ENCODE measurements at places on chromosomes 3 and 15.

DNA sequence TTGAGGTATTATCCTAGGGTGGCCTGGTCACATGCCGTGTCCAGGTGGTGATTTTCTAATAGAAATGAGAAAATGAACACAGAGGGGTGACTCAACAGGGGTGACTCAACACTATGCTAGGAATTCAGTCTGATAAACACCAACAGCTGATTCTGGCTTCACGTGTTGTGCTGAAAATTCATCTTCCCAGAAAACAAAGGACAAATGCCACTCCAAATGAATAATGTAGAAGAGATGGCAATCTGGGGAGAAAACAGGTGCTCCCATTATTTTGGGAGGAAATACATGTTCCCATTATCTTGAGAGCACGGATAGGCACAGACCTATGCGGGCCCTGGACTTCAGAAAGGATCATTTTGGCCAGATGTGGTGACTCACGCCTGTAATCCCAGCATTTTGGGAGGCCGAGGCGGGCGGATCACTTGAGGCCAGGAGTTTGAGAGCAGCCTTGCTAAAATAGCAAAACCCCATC is 101.2 kb upstream of the MEX3B start:
- H3K27me3 ChIP-seq: no peaks in the 10 kb centered on the region
- peak overlapping the region; percentile 9 for H3K4me3 ChIP-seq
- H3K36me3 ChIP-seq: peaks cover 7% of the 10 kb centered on the region
- H3K4me1 ChIP-seq: peaks cover 18% of the 10 kb centered on the region
- DNase-seq: peak; percentile 89

GRCh38 chr3:7368597-7368996 is 507.7 kb downstream of the GRM7 start:
- no peak for DNase-seq
- H3K27me3 ChIP-seq: no peaks in the 10 kb centered on the region
- H3K27ac ChIP-seq: no peak overlapping the region
- H3K4me3 ChIP-seq: no peak overlapping the region
- no peaks in the 10 kb centered on the region for H3K36me3 ChIP-seq

- H3K4me3 ChIP-seq: no peak overlapping the region
- no peaks in the 10 kb centered on the region for H3K4me1 ChIP-seq
- DNase-seq: no peak
- H3K27me3 ChIP-seq: no peaks in the 10 kb centered on the region
- H3K27ac ChIP-seq: no peak overlapping the region
Observed at GRCh38 chr3:11739706-11740105, 96.0 kb upstream of the VGLL4 start.

- no peaks in the 10 kb centered on the region for H3K4me1 ChIP-seq
- H3K27ac ChIP-seq: no peak overlapping the region
- H3K27me3 ChIP-seq: no peaks in the 10 kb centered on the region
- no peak for DNase-seq
- H3K4me3 ChIP-seq: no peak overlapping the region
Observed at GRCh38 chr3:148852271-148852992, 12.7 kb upstream of the CPA3 start.

DNA sequence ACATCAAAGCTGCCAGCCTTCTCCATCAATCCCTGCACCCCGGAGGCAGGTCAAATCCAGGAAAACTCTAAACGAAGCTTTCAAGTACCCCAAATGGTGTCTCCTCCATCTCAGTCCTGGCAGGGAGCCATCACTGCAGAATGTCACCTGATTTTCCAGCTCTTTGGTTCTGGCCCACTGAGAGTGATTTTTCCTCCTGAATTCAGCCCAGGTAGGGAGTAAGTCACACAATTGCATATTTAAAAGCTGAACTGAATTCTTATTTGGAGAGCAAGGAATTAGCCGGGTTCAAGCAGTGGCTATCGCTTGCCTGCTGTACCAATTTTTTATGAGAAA is 5.3 kb downstream of the RFTN1 start:
- H3K27ac ChIP-seq: no peak overlapping the region
- no peak overlapping the region for H3K4me3 ChIP-seq
- H3K27me3 ChIP-seq: no peaks in the 10 kb centered on the region
- peaks cover 16% of the 10 kb centered on the region for H3K4me1 ChIP-seq
- peaks cover 4% of the 10 kb centered on the region for H3K36me3 ChIP-seq
- no peak for DNase-seq

GRCh38 chr3:186519021-186519658 is 25.0 kb downstream of the CRYGS start:
- no peak overlapping the region for H3K4me3 ChIP-seq
- DNase-seq: no peak
- no peaks in the 10 kb centered on the region for H3K36me3 ChIP-seq
- H3K4me1 ChIP-seq: peaks cover 7% of the 10 kb centered on the region

DNA sequence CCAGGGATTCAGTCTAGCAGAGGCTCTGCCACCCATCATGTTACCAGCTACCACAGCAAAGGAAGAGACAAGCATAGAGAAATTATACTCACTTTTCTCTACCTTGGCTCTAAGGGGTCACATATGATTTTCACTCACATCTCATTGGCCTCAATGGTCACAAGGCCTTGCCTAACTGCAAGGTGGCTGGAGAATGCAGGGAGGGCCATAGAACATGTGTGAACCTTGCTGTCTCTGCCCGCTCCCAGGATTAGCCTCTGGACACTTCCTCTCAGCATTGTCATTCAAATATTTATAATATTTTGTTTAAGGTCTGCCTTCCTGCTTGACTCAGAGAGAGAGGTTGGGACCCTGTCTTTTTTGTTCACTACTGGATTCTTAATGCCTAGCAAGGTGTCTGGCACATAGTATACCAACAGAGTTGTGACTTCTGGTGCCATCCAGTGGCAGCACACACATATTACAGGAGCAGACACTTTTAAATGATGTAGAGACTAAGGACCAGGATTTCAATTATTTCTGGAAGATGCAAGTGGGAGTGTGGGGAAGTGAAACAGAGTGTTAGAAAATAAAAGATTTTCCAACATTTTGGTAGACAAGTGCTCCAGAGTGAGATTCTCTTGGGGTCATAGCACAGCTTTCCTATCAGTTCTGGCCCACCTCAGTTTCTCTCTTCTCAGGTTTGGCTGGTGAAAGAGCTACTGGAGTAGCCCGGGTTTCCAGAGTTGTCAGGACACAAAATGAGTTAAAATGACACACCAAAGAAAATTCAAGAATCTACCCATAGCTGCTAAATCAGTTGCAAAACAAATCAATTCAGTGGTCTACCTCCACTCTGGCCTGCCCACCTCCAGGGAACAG is 119.0 kb upstream of the RASGRP1 start:
- DNase-seq: peak; percentile 38
- H3K4me1 ChIP-seq: no peaks in the 10 kb centered on the region
- no peak overlapping the region for H3K4me3 ChIP-seq
- peaks cover 3% of the 10 kb centered on the region for H3K27me3 ChIP-seq
- H3K36me3 ChIP-seq: no peaks in the 10 kb centered on the region

DNA sequence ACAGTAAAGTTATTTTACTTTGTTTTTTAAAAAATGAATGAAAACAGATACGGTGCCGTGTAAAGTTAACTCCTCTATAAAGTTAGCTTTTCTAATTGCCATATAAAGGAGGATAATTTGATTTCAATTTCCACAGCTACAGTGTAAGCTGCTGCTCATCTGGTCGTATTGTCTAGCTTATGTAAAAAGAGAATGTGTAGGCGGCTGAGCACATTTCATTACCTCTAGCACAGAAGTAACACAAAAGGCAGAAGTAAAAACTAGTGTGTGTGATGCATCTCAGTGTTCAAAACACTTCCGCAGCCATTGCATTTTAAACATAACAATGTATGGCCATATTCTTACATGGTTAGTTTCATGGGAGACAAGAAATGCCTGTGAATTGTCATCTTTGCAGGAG is 105.0 kb upstream of the P2RY1 start:
- H3K27ac ChIP-seq: no peak overlapping the region
- H3K36me3 ChIP-seq: no peaks in the 10 kb centered on the region
- no peak for DNase-seq
- H3K27me3 ChIP-seq: no peaks in the 10 kb centered on the region

GRCh38 chr3:128489927-128490649 is 2.9 kb downstream of the GATA2 start:
- H3K27ac ChIP-seq: peak overlapping the region; percentile 82
- no peaks in the 10 kb centered on the region for H3K27me3 ChIP-seq
- DNase-seq: no peak
- H3K4me1 ChIP-seq: peaks cover 10% of the 10 kb centered on the region
- H3K36me3 ChIP-seq: peaks cover 13% of the 10 kb centered on the region

- no peak for DNase-seq
- no peak overlapping the region for H3K4me3 ChIP-seq
Observed at GRCh38 chr15:67865331-67865730, 25.5 kb upstream of the RNU6-1 start.

- no peak overlapping the region for H3K4me3 ChIP-seq
- no peaks in the 10 kb centered on the region for H3K36me3 ChIP-seq
- H3K27me3 ChIP-seq: no peaks in the 10 kb centered on the region
- DNase-seq: no peak
- H3K4me1 ChIP-seq: no peaks in the 10 kb centered on the region
Observed at GRCh38 chr3:67067251-67067650, 69.1 kb downstream of the KBTBD8 start.

- H3K27me3 ChIP-seq: no peaks in the 10 kb centered on the region
- no peaks in the 10 kb centered on the region for H3K36me3 ChIP-seq
- H3K4me3 ChIP-seq: no peak overlapping the region
- DNase-seq: peak; percentile 61
Observed at GRCh38 chr3:46998121-46998851, 18.8 kb downstream of the NBEAL2 start.

DNA sequence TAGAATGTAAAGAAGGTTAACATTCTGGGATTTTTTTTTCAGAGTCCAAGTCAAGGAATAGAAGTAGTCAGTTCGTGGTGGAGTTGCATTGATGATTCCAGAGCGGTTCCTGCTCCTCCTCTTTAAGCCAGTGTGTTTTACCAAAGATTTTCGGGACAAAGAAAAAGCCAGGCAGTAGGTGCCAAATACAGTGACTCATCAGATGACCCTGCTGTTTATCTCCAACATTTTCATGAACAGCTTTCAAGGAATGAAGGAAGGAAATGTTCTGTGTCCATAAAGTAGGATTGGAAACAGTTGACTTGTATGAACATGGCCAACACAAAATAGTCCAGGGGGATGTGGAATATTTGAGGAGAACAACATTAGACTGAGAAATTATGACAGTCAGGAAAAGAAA is 142.4 kb upstream of the TMC3 start:
- no peaks in the 10 kb centered on the region for H3K27me3 ChIP-seq
- no peak for DNase-seq
- no peaks in the 10 kb centered on the region for H3K36me3 ChIP-seq
- H3K4me3 ChIP-seq: no peak overlapping the region
- H3K27ac ChIP-seq: no peak overlapping the region
- H3K4me1 ChIP-seq: peaks cover 5% of the 10 kb centered on the region

DNA sequence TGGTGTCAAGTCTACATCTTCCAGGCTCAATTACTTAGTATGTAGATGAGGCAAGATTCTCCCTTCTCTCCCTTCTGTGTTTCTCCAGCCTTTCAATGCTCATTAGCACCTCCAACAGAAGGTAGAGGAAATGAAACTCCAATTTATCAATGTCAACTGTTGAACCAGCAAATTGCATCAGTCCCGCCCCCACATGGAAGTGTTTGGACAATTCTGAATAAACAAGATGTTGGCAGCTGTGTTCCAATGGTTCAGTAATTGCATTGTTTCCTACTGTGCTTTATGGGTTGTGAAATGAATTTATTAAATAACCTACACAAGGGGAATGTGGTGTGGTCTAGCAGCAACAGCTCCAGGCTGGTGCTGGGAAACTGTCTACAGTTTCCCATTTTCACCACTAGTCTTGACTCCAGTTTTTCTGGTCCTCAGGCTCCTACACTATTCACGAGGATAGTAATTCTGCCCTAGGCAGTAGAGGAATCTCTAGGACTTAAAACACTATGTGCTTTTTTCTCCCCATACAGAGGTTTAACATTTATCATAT is 91.9 kb downstream of the MB21D2 start:
- no peaks in the 10 kb centered on the region for H3K27me3 ChIP-seq
- no peak overlapping the region for H3K27ac ChIP-seq
- H3K36me3 ChIP-seq: no peaks in the 10 kb centered on the region

DNA sequence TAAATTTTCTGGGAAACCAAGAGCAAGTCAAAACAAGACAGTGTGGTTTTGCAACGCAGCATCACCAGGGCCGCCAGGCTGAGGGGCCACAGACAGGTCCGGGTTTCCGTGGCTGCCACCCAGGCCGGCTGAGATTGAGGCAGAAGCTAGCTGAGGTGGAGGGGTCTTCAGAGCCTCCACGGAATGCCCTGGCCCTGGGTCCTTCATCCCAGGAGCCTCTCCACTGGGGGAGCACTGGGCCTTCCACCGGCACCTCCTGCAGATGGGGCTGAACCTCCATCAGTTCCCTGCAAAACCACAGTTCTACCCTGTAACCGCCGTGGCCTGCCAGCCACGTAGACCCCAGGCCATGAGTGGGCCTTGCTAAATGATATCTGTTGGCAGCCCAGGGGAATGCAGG is 152.7 kb downstream of the CHSY1 start:
- H3K4me1 ChIP-seq: peaks cover 7% of the 10 kb centered on the region
- H3K27ac ChIP-seq: no peak overlapping the region
- H3K4me3 ChIP-seq: no peak overlapping the region
- H3K27me3 ChIP-seq: no peaks in the 10 kb centered on the region

- no peaks in the 10 kb centered on the region for H3K27me3 ChIP-seq
- DNase-seq: no peak
- no peaks in the 10 kb centered on the region for H3K36me3 ChIP-seq
- H3K4me3 ChIP-seq: no peak overlapping the region
- no peak overlapping the region for H3K27ac ChIP-seq
Observed at GRCh38 chr3:77055841-77056341, 16.0 kb downstream of the ROBO2 start.

DNA sequence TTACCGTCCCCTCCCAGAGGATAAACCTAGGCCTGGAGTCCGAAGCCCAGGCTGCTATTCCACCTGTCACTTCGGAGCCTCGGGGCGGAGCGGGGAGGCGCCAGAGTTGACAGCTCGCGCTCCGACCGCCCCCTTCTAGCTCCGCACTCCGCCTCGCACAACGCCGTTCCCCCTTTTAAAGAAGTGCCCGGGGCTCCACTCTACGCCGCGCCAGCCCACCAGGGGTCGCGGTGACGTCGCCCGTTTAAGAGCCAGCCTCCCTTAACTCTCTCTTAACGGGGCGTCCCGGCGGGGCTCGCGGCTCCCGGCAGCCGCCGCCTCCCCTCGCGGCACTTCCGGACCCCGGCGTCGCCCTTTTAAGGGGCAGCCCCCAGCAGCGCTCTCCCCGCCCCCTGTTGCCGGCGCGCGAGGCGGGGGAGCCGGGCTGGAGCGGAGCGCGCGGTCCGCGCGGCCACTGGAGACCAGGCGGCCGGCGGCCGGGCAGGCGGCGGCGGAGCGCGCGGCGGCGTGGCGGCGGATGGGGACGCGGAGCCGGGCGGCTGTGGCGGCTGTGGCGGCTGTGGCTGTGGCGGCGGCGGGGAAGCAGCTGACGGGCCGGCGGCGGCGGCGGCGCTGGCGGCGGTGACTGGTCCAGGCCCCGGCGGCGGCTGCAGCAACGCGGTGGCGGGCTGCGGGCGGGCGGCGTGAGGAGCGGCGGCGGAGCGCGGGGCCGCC is at the start of gene INAFM2:
Gene INAFM2, plus strand, starts transcription at position 454 of the 714 bp plus-strand sequence. CDS start 364 bp downstream, outside the sequence.
- H3K27me3 ChIP-seq: no peaks in the 10 kb centered on the region
- H3K36me3 ChIP-seq: no peaks in the 10 kb centered on the region
- H3K4me1 ChIP-seq: peaks cover 46% of the 10 kb centered on the region
- H3K27ac ChIP-seq: peak within 1 kb of the TSS; percentile 46
- peak within 1 kb of the TSS; percentile 97 for H3K4me3 ChIP-seq

Measured in SJCRH30 (cell line).